ENCODE measurements at places on chromosomes 13 and 19.

DNA sequence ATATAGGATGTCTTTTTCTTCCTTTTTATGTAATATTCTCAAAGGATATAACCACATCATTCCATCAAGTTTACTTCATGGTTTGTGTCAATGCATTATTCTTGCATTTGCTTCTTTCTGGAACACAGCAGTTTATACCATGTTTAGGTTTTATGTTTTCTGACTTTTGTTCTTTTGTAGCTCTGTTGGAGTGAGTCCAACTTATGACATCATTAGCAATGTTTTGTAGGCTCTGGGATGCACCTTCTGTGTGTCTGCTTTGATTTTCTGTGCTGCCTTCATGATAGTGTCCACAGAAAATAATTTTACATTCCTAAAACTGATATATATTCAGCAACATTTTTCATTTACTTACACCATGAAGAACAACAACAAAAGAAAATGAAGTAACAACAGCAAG lies 68.9 kb downstream of the SHISA2 start:
- DNase-seq, result no peak

- DNase-seq, result no peak
These were observed 12.5 kb downstream of the ZNF611 start for GRCh38 chr19:52722062-52723003.

DNA sequence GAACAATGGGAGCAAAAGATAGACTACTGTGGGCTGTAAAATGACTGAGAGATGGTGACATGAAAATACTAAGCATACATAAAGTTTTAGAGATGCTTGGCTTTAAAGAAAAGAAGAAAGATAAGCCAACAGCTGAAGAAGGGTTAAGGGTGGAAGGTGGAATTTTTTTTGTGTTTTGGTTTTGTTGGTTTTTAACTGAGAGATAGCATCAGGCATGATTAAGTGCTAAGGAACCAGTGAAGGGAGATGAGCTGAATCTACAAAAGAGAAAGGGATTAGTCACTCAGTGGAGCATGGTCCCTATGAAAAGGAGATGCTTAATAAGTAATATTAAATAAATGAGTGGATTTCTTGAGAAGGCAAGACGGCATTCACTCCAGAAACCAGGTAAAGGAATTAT lies 12.5 kb upstream of the TBC1D4 start:
- DNase-seq, result no peak

GRCh38 chr19:43950834-43951645 lies at the start of gene ZNF221:
Gene ZNF221, plus strand, starts transcription at chr19:43951228. Its CDS starts 11,499 bp downstream, at chr19:43962727.
- peak; percentile 93 for DNase-seq

GRCh38 chr13:33158816-33159215 lies 126.7 kb downstream of the STARD13 start:
- DNase-seq, result no peak

- DNase-seq, result no peak
These were observed 1396.1 kb upstream of the MIR17HG start for GRCh38 chr13:89951341-89951740.

DNA sequence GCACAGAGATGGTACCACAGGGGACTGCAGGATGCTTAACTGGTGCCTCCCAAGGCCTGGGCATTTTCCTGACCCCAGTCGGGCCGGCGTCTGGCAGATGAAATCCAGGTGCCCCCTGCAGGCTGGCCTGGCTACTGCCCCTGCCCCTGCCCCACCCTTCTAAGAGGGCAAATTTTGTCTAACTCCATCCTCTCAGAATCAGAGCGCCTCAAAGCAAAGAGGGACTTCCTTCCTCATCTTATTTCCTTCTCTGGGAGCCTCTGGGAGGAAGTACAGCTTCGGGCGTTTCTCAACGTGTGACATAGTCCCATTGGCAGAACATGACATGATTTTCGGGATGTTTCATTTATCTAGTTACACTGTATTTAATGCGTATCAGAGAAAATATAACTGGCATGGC lies 2.7 kb downstream of the PRKACA start:
- no peak for DNase-seq

DNA sequence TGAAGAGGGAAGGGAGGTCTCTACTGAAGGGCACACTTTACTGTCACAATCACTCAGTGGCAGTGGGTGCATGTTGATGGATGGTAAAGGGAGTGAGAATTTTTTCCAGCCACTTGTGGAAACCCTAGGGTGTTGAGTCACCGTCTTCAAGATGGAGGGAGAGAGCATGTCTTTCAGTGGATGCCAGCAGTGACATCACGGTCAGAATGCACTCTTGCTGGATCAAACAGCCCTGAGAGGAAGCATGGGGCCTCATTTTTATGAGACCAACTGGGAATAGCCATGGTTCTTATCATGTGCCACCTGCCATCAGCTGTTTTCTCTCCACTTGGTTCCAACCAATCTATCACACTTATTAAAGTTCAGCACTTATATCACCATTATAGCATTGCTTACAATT lies 182.5 kb downstream of the KCNRG start:
- DNase-seq, result no peak

DNA sequence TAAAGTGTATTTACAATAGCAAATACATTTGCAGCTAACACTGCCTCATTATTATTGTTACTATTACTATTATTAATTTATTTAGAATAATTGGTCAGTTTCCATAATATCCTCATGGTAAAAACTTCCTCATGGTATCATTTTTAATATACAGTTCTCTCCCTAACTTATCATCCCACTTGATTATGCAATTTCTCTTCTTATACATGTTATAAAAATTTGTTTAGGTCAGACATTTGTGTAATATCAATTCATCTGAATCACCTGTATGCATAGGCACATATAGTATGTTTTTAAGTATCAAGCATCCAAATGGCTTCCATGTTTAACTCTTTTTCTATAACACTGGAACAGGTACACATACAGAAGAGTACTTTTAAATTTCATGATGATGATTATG lies 210.8 kb upstream of the STARD13 start:
- DNase-seq, result no peak

- DNase-seq, result no peak
These were observed 202.3 kb upstream of the KLHL1 start for GRCh38 chr13:70310396-70311119.

GRCh38 chr19:54415901-54416673 lies 823 bp downstream of the TTYH1 start:
- no peak for DNase-seq

DNA sequence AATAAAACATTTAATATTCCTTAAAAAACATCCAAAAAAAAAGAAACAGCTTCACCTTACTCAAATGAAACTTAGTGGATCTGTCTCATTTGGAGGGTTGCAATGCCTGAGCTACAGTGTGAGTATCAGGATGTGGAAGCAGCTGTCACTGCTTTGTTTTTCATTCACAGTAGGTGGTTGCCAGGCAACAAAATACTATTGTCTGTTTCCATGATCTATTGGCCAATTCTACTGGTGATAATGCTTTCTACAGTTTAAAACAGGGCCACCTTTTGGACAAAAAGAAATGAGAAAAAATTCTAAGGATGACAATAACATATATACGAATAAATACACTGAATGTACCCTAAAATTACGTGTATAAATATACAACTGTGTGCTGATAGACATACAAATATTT lies 3.0 kb downstream of the ENOX1 start:
- no peak for DNase-seq

GRCh38 chr13:109309625-109310363 lies 476.6 kb downstream of the IRS2 start:
- DNase-seq, result no peak

- no peak for DNase-seq
These were observed 115.8 kb downstream of the CCNA1 start for GRCh38 chr13:36548129-36548528.

GRCh38 chr13:98460516-98460915 lies 116.4 kb downstream of the STK24 start:
- DNase-seq, result no peak

DNA sequence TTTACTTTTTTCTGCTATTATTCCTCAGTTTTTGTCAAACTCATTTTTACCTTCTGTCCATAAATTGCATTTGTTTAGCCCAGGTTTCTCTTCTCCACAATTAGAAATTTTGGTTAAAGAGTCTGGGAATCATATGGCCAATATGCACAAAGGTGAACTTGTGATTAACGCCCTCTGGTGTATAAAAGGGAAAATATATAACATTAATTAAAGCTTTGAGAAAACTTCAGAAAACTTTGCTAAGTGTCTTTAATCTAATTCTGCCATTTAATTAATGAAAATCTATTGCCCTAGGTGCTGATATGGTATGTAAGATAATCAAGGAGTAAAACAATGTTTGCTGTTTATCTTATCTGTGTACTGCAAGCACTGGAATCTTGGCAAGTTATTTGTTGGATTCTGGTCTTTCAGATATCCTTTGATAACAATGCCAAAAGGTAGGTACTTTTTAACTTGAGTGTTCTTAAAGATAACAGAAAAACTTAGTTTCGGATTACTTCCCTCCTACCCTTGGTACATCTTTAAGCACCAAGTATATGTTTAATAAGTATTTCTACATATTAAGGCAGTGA lies 402.6 kb downstream of the SUCLA2 start:
- DNase-seq, result no peak

GRCh38 chr13:35780613-35781012 lies 304.1 kb upstream of the MAB21L1 start:
- DNase-seq, result no peak

GRCh38 chr13:26760832-26761582 lies 421 bp upstream of the GPR12 start:
- DNase-seq, result no peak

DNA sequence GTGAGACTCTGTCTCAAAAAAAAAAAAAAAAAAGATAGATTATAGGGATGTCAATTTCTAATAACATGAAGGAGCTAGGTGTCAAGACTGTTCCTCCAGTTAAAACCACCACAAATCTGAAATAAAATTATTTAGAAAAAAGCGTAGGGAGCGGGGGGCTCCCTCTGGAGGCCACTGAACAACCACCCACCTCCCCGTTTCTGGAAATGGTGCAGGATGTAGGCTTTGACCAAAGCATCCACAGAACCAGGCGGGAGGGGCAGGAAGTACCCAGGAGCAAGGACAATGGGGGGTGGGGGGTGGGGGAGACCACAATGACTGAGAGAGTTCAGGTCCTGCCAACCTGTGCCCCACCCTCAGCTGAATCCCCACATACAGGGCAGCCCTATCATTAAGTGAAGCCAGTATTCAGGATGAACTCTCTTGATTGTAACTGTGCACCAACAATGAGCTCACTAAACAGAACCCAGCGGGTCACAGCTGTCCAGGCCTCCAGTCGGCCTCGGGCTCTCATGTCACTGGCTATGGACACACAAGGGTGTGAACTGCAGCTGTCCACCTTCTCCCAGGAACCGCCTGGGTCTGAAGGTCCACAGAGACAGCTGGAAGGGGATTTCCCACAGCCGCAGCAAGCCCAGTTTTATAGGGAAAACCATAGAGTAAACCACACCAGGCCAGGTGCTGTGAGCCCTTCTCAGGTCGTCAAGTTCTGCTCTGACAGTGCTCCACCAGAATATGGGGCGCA lies 6.6 kb downstream of the ZSCAN18 start:
- peak; percentile 78 for DNase-seq

- no peak for DNase-seq
These were observed at the start of gene ZNF578 for GRCh38 chr19:52453324-52454094. Gene ZNF578, plus strand, starts transcription at chr19:52453553. Its CDS starts 48,293 bp downstream, at chr19:52501846.

Measured in mesenteric fat pad (tissue), 1 donor.